ENCODE measurements at places on chromosomes 4 and X.

GRCh38 chr4:168487282-168488035 lies 7.2 kb upstream of the DDX60L start:
- no peak for DNase-seq

- DNase-seq: no peak
Measured at GRCh38 chr4:138772366-138772765, 243.2 kb upstream of the NOCT start.

DNA sequence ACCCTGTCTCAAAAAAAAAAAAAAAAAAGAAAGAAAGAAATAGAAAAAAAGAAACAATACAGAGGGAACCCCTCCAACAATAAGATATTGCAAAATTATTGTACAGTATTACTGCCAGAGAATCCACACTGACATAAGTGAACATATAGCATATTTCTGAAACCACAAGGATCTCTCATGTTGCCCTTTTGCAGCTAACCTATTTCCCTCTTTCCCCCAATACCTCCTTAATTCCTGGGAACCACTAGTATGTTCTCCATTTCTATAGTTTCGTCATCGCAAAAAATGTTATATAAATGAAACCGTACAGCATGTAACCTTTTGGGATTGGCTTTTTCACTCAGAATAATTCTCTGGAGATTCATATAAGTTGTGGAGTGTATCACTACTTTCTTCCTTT lies 20.0 kb upstream of the BMP2K start:
- DNase-seq: no peak

DNA sequence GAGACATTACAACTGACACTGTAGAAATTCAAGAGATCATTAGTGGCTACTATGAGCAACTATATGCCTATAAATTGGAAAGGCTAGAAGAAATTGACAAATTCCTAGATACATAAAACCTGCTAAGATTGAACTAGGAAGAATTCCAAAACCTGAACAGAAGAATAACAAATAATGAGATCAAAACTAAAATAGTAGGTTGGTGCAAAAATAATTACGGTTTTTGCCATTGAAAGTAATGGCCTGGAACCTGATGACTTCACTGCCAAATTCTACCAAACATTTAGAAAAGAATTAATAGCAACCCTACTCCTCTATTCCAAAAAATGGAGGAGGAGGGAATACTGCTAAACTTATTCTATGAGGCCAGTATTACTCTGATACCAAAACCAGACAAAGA lies 824.9 kb downstream of the KLHL13 start:
- DNase-seq: no peak

DNA sequence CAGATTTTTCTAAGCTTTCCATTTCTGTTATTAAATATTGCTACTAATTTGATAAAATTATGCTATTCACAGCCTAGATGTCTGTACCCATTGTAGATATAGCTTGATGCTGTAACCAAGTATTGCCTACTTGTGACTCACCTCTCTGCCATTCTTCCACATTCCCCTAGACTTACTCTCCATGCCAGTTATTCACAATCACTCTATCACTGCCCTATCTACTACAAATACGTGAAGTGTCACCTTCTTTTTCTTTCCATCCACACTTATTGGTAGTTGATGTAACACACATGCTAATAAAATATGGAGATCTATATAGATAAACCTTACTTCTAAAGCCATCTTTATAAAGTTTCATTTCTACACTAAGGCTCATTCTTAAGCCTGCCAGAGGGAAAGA lies 179.4 kb upstream of the PACRGL start:
- no peak for DNase-seq

DNA sequence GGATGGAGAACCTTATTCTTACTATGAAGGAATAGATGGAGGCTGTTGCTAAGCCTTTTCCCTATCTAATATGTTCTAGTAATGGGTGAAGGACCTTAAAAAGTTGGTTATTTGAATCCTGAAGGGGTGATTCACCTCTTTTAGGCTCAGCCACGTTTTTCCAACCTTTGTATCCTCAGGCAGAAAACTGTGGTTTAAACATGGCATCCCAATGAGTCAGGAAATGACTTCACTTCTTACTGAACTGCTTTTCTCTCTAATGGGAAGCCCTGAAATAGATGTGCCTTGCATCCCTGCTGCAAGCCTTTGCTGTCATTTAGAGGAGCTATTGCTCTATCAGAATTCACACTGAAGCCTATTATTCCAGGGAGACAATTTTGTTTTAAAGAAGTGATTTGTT lies 191.0 kb upstream of the ARX start:
- peak; percentile 2 for DNase-seq

DNA sequence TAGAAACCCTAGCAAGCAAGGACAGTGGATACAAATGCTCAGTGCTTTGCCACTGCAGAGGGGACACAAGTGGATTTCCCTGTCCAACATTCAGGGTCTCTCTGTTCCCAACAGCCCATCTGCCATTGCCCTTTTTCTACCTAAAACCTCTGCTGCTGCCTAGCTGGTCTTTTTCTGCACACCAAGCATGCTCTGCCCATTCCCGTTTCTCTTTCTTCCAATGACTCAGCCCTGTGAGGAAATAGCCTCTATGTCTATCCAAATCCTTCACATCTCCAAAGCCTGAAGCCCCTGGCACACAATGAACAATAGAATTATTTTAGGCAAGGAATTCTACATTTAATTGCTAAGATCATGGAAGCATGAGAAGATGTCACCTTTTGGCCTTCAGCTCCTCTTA lies 5.7 kb upstream of the AMELX start:
- no peak for DNase-seq

- DNase-seq: no peak
Measured at GRCh38 chrX:118795528-118796280, 27.9 kb upstream of the ZCCHC12 start.

DNA sequence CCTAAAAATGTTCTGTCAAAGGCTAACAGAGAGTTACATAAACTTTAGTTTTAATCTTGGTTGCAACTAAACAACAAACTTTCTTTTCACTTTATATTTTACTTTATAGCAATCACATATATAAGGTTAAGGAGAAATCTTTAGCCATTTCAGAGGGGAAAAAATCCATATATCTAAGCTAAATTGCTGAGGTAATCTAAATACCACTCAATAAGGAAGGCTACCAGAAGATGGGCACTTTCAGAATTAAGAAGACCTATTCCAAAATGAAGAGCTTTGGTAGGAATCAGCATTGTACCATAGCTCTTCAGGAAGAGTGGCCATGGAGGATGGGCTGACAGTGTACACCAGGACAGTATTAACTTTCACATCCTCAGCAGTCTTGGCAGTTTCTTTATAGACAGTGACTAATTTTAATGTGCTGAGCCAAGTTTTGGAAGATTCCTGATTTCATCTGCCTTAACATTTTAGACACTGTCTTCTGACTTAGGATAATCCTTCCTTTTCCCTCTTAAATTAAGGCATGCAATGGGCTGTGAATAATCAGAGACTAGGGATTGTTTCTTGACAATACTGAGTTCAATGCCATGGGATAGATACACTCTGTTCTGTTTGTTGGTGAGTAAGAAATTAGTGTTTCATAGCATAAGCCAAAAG lies 7.1 kb downstream of the FAT4 start:
- DNase-seq: no peak

DNA sequence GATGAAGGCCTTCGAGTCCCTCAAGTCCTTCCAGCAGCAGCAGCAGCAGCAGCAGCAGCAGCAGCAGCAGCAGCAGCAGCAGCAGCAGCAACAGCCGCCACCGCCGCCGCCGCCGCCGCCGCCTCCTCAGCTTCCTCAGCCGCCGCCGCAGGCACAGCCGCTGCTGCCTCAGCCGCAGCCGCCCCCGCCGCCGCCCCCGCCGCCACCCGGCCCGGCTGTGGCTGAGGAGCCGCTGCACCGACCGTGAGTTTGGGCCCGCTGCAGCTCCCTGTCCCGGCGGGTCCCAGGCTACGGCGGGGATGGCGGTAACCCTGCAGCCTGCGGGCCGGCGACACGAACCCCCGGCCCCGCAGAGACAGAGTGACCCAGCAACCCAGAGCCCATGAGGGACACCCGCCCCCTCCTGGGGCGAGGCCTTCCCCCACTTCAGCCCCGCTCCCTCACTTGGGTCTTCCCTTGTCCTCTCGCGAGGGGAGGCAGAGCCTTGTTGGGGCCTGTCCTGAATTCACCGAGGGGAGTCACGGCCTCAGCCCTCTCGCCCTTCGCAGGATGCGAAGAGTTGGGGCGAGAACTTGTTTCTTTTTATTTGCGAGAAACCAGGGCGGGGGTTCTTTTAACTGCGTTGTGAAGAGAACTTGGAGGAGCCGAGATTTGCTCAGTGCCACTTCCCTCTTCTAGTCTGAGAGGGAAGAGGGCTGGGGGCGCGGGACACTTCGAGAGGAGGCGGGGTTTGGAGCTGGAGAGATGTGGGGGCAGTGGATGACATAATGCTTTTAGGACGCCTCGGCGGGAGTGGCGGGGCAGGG lies 568 bp downstream of the HTT start:
- DNase-seq: peak; percentile 20

- DNase-seq: no peak
Measured at GRCh38 chrX:106899841-106900240, 3.3 kb downstream of the RIPPLY1 start.

DNA sequence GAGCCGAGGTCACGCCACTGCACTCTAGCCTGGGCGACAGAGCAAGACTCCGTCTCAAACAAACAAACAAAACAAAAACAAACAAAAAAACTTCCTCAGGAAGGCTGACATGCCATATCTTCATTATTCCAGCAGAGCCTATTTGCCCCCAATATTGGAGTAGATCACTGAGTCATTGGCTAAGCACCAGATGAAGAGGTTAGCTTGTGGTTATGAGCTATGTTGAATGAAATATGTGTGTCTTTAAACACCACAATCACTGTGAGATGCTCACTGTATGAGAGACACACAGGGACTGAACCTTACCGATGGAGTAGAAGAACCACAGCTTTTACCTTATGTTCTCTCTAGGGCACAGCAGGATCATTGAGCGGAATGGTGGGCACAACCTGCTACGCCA lies 122.1 kb upstream of the EOLA2 start:
- DNase-seq: no peak

- DNase-seq: peak; percentile 19
Measured at GRCh38 chr4:140047017-140047640, 106.9 kb downstream of the MAML3 start.

- no peak for DNase-seq
Measured at GRCh38 chrX:34849371-34849770, 93.2 kb upstream of the FAM47B start.

DNA sequence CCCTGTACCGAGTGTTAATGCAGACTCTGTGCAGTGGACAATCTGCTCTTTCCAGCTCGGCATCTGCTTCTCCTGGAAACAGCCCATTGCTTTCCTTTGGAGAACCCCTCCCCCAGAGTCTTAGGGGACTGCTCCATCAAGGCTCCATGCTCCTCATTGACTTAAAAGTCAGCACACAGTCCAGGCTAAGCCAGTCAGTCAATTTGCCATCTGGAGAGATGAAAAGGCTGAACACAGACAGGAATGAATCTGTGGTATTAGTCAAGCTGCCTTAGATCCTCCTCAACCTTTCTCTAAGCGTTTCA lies 20.3 kb downstream of the ATP8A1 start:
- DNase-seq: no peak

DNA sequence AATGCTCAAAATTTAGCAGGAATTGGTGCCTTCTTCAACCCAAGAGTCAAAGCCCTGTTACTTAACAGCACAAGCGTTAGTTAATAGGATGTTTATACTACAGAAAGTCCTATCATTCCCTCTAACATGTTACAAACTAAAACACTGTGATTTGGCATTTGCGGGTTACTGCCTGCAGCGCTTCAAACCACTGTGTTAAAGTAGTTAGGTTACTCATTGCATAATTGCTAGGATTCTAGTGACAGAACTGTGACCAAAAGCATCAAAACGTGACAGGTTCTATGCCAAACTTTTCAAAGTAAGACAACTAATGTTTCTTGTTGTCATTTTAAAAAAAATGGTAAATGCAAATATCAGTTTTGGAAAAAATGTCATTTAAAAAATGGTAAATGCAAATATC lies 442.8 kb upstream of the ZFP42 start:
- DNase-seq: no peak

DNA sequence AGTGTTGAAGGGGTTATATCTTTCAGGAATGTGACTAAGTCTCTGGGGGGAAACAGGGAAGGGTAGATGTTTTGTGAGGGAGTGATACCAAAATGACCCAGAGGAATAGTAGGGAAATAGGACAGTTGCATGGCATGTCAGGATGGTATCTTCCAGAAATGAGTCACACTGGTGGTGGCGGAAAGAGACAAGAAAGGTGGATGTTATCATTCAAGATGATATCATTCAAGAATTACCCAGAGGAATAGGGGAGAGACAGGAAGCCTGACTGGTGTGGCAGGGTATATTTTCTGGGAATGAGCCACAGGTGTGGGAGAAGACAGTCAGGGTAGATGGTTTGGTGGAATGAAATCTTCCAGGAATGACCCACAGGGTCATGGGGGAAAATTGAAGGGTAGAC lies 61.1 kb downstream of the MAOA start:
- DNase-seq: no peak

DNA sequence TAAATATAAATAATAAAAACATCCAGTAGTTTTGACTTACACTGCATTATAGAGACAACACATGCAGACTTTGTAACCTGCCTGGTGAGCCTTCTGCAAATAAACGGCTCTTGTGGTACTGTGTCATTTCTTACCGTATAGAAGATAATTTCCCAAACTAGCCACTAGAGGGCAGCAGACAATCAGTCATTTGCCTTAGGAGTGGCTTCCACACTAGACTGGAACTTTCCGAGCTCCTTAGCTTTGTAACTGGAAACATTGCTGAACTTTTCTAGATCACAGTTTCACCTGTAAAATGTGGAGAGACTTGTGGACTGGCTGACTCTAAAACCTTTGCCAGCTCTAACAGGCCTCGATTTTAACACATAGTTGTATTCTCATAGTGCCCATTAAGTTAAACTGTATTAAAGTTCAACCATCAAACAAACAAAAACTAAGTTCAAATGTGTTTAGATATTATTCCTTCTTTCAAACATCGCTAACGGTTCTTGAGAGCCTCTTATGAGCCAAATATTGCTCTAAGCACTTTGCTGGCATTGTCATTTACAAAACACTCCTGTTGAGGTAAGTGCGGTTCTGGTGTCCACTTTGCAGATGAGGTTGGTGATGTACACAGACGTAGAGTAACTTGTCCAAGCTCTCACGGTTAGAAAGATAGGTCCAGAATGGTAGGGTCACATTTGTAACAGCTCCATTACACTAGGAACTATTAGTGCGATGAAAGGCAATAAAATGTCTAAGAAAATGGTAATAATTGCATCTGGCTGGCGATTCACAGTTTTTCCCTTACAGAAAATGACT lies 345.5 kb downstream of the ANK2 start:
- DNase-seq: peak; percentile 85

- no peak for DNase-seq
Measured at GRCh38 chrX:104806346-104806745, 240.3 kb downstream of the IL1RAPL2 start.

DNA sequence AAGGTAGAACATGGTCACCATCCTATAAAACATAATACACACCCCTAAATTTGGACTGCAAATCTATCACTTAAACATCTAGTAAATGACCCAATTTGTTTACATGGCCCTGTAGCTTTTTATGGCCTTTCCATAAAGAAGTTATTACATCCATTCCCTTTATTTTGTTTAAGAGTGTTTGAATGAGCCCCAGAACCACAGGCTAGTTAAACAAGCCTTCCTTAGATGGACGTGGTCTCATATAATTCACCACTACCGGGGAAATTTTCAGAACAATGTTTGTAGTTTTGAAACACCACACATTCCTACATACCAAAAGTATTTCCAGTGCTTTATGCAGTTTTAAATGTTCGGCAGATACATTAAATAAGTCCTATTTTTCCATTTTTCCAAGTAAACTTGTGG lies 12.3 kb downstream of the PDGFC start:
- peak; percentile 76 for DNase-seq

- no peak for DNase-seq
Measured at GRCh38 chr4:176792326-176793059, at the start of gene VEGFC. TSS of gene VEGFC (minus strand) at chr4:176792922. CDS start at chr4:176792311, 611 bp downstream.

All from astrocyte of the cerebellum (primary cell).